ENCODE measurements at places on chromosomes 1 and 21.

- DNase-seq: peak; percentile 47
Measured at GRCh38 chr1:163171826-163172225, 30.9 kb downstream of the RGS5 start.

DNA sequence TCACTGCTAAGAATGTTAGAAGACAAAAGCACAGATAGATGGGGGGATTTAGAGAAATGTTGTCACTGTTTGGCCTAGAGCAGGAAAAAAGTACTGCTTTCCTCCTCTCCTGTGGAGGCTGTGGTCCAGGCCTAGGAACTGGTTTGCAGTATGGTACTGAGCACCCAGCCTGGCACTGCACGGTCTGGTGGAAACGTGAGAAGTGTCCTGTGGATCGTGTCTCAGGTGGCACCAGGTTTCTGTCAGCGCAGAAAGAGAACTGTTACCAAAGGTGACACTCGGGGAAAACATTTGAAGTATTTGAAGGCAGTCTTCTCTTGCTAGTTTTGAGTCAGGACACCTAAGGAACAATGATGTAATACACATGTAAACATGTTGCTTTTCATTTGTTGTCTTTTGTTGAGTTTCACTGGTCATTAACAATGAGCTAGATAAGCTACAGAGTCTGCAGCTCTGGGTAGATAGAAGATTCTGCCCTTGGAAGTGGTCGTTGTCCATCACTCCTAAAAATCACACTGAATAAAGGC, 63.0 kb downstream of the B3GALNT2 start:
- no peak for DNase-seq

DNA sequence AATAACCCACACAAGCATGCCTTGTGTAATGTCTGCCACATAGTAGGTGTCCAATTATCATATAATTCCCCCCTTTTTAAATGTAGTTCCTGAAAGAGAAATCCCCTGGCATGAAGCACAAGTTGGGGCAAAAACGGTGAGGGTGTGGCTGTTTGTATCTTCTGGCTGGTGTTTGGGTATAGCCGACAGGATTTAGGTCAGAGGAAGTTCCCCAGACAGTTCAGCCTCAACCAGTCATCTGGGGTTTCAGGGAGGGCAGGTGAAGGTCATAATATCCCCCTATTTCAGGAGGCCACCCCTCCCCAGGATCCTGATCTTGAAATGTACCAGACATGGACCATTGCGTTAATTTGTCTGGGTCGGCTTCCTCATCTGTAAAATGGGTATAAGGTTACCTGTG, 29.1 kb upstream of the JUN start:
- no peak for DNase-seq

GRCh38 chr21:30148906-30149305, 17.7 kb downstream of the CLDN17 start:
- DNase-seq: no peak

DNA sequence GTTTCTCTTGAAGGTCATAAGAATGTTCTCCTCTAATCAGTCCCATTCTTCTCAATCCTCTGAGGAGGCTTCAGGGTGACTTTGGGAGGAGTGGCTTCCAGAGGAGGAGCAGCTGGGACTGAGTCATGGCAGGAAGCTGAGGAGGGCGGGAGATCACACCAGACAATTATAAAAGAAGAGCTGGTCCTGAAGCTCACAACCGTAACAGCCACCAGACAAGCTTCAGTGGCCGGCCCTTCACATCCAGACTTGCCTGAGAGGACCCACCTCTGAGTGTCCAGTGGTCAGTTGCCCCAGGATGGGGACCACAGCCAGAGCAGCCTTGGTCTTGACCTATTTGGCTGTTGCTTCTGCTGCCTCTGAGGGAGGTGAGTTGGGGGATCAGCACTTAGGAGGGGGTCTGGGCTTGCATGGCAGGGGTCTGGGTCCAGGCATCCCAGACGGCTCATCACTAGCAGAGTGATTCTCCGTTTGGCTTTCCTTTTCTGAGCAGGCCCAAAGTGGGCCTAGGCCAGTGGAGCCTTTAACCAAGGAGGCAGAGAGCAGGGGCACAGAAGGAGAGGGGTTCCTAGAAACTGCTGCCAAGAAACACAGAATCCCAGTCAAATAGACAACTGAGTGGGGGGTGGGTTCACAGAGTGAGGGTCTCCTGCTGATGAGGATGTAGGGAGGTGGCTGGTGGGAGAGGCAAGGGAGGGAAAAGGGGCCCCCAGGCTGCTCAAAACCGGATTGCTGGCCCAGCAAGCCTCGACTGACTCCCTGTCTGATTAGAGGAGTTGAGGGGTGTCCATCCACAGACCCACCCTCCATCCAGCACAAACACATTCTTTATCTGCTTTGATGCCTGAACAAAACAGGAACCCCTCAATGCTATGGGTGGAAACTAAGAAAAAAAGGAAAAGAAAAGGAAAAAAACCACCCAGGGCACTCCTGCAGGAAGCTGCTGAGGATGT, at the start of gene ECM1:
ECM1 (plus strand) TSS at position 198 of the 953 bp plus-strand sequence; CDS start at position 299, 101 bp downstream.
- peak; percentile 82 for DNase-seq

GRCh38 chr1:177067752-177068410, 96.6 kb downstream of the ASTN1 start:
- no peak for DNase-seq

- DNase-seq: no peak
Measured at GRCh38 chr1:248779350-248779749, 23.8 kb upstream of the LYPD8 start.

GRCh38 chr21:44456214-44456914, 1.1 kb downstream of the LRRC3 start:
- no peak for DNase-seq

- no peak for DNase-seq
Measured at GRCh38 chr1:169041366-169041765, 65.1 kb upstream of the ATP1B1 start.

DNA sequence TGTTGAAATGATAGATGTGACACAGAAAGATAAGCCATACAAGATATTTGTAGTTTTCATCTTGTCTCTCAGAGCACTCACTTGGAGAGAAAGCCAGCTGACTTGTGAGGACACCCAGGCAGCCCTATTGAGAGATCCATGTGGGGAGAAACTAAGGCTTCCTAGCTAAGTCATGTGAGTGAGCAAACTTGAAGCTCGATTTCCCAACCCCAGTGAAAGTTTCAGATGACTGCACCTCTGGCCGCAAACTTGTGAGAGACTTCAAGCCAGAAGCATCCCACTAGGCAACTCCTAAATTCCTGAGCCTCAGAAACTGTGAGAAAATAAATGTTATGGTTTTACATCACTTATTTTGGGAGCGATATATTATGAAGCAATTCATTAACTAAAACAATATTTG, 832.3 kb downstream of the LTN1 start:
- peak; percentile 28 for DNase-seq

GRCh38 chr1:180837020-180837419, 75.7 kb upstream of the KIAA1614 start:
- DNase-seq: no peak

GRCh38 chr1:2229911-2230731, 2.0 kb downstream of the SKI start:
- peak; percentile 51 for DNase-seq

- no peak for DNase-seq
Measured at GRCh38 chr21:38299671-38300070, 42.9 kb downstream of the KCNJ15 start.

GRCh38 chr1:29497395-29498125, 261.2 kb downstream of the PTPRU start:
- no peak for DNase-seq

- DNase-seq: no peak
Measured at GRCh38 chr21:27528697-27529096, 561.8 kb upstream of the ADAMTS5 start.

DNA sequence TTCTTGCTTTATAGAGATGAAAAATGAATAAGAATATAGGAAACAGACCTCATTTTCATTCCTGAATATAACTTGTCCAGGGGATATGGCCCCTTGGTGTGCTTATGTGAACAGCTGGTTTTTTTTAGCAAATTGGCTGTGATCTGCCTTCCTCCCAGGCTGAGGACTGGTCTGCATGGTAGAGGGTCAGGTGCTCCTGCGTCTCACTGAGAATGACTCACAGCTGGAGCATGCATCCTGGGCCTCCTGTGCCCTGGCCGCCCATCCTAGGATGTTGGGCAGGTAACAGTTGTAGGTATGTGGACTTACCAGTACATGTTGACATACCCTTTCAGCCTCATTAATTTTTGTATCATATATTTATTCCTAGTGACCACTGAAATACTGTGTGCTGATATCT, 29.8 kb downstream of the AGT start:
- no peak for DNase-seq

DNA sequence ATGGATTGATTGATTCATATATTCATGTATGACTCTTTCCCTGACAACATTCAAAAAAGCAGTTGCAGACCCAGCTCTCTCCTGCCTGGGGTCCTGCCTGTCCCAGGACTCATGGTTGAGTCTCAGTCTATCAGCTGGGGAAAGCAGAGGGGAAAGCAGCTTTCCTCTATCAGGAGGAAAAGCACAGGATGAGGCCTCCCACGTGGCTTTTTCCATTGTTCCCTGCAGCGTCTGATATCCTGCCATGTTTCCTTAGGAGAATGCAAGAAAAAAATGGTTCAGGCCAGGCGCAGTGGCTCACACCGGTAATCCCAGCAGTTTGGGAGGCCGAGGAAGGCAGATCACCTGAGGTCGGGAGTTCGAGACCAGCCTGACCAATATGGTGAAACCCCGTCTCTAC, 133.0 kb upstream of the VAMP3 start:
- peak; percentile 13 for DNase-seq

- peak; percentile 60 for DNase-seq
Measured at GRCh38 chr1:116777831-116778830, 23.9 kb downstream of the CD2 start.

GRCh38 chr21:44905728-44906090, 15.0 kb downstream of the ITGB2 start:
- DNase-seq: no peak

GRCh38 chr1:119631086-119631432, 17.0 kb downstream of the ZNF697 start:
- DNase-seq: no peak

DNA sequence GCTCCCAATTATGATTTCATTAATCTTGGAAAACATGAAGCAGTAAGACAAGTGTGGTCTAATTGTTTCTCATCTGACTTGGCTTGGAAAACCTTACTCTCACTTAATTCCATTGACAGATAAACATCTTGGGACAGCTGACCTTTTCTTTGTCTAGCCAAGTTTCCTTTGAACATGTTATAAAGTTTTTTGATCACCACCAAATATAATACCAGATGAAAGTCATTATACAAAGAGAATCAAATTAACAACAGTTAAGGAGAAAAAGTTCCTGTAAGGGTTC, 50.2 kb downstream of the ALG14 start:
- DNase-seq: no peak
